ENCODE measurements at places on chromosomes 16 and 17.

DNA sequence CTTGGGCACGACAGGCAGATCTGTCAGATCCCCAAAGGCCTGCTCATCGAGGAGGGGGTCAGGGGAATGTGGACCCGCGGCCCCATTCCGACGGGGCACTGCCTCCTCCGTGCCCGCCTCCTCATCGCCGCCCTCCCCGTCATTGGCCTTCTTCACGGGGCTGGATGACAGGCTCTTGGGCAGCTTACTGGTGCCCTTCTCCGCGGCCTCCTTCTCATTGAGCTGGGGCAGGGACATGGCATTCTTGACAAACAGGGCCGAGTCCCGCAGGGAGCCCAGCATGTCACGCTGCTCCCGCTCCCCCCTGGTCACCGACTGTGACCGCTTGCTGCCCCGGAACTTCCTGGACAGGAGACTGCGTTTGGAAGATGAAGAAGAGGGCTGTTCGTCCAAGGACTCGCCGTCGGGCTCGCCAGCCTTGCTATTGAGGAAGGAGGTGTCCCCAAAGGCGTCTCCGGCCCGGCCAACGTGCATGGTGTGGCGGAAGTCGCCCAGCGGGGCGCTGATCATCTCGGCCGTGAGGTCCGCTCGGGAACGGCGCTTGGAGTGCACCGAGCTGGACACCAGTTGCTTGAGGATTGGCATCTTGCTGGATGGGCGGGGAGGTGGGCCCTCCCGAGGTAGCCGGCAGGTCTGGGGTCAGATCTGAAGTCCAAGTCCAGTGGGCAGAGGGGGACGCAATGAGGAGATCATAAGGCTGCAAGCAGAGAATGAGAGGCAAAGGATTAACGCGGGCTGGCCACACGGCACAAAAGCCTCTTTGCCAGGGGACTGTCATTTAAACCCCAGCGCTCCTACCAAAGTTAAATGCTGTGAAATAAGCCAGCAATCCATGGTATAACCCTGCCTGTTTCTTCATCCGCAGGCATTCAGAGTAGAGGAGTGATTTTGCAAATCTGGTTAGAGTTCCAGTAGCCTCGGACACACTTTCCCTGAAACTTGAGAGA is 24.5 kb upstream of the CPSF4L start:
- no peak for DNase-seq

GRCh38 chr16:78684030-78684611 is 584.7 kb downstream of the WWOX start:
- no peak for DNase-seq

DNA sequence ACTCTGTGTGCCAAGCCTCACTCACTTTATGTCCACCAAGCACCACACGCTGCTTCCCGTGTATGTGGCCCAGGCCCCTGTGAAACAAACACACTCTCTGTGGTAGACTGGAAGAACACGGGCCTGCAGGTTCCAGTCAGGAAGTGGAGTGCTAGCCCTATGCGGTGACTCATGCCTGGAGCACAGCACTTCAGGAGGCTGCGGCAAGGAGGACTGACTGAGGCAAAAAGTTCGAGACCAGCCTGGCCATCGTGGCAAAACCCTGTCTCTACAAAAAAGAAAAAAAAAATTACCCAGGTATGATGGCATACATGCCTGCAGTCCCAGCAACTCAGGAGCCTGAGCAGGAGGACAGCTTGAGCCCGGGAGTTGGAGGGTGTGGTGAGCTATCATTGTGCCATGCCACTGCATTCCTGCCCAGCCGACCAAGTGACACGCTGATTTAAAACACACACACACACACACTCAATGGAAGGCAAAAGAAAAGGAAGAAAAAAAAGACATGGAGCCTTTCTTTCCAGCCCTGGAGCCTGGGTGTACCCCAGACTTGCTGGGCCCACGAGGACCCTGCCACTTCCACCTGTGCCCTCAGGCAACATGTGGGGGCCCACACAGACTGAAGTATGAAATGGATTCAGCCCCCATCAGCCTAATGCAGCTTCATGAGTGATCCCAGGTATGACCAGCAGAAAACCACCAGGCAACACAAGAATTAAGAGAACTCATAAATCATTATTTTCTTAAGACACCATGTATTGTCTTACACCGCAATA is 126.6 kb downstream of the ANKRD11 start:
- peak; percentile 36 for DNase-seq

DNA sequence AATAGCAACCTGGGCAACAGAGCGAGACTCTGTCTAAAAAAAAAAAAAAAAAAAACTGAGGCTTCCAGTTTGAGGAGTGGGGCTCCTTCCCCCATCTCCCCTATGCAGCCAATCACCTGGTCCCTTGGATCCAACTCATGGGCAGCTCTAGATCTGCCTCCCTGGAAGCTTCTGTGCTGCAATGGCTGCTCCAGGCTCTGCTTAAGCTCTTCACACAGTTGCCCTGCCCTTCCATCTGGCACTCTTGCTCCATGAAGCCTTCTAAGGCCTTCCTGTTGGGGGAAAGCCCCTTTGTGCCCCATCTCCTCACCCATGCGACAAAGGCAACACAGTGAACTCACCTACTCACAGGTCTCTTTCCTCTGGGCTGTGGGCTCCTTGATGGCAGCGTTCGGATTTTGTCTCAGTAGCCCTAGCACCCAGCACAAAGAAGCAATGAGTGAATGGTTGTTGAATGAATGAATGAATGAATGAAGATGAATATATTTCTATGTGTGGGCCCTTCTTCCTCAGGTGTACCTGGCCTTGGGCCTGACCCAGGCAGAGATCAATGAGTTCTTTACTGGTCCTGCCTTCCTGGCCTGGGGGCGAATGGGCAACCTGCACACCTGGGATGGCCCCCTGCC is 1.9 kb downstream of the NAGLU start:
- no peak for DNase-seq

DNA sequence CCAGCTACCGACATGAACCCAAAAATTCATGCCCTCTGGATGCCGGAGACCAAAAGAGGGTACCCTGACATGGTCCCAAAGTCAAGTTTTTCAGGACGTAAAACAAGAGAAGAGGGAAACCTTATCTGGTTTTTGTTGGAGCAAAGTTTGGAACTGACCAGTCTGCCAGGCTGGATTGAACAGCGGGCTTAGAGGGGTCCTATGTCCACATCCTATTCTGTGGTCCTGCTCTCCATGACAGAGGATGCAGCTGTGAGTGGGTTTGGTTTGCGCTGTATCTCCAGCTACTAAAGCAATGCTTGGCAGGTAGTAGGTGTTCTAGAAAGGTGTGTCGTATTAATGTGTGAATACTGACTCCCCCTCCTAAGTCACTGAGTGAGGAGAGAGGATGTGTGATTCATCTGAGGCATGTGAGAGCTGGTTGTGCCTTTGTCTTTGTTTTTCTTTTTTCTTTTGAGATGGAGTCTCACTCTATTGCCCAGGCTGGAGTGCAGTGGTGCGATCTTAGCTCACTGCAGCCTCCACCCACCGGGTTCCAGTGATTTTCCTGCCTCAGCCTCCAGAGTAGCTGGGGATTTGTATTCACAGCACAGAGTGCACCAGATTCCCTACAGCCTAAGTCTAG is 31.0 kb downstream of the PMM2 start:
- DNase-seq = no peak

DNA sequence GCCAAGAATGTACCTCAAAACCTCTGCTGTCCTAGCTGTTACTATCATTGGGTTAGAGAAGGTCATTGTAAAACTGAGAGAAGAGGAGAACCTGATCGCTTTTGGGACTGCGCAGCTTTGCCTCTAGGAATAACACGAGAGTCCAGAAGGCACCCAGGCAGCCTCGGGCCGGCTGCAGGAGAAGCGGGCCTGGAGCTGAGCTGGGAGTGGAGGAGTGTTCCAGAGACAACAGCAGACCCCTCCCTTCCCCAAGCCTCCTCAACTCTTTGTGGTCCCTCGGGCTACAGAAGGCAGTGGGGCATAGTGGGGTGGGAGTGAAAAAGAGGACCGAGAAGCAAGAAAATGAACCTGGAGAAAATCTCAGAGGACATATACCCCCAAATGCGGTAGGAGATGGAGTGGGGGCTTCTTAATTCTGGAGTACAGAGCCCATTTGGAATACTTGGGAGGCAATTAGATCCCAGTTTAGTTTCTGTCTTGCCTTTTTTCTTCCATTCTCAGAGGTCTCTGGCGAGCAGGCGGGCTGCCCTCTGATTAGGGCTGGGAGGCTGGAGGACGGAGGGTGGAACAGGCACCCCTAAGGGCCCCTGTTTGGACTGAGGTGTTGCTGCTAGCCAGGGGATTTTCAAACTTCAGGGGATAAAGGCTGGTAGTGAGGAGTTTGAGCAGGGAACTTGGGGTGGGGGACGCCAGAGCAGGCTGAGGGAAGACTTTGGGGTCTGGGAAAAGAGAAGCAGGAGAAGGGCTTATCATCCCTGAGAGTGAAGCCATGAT is 13.3 kb upstream of the HOXB2 start:
- no peak for DNase-seq

DNA sequence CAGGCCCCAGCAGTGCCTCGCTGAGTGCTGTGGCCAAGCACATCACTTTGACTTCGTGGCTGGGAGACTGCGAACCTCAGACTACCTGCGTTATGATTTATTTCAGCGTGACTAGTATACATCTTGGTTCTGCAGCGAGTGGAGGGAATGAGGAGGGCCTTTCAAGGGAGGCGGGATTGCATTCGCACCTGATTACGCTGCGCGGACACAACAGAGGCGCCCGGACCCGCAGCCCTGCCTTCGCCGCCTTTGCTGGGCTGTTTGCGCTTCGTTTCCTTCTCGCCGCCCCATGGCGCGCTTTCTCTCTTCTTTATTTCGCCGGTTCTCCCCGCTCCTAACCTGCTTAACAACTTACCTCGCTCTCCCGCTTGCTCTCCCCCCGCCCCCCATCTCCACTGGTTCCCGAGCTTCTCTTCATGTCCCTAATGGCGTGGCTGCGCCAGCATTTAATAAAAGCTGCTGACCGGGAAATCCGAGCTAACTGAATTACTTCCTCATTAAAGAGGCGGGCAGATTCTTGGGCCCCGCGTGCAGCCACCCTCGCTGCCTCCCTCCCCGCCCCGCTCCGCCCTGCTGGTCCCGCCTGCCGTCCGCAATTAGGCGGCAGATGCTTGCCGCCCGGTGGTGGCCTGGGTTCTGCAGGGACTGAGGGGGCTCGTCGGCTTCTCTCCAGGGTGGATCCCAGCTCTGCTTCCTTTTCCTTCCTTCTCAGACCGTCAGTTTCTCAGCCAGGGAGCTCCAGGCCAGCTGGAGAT is 257.6 kb upstream of the SDK2 start:
- DNase-seq = peak; percentile 22

- DNase-seq = no peak
These were observed 18.7 kb downstream of the RHOT1 start for GRCh38 chr17:32161029-32161428.

DNA sequence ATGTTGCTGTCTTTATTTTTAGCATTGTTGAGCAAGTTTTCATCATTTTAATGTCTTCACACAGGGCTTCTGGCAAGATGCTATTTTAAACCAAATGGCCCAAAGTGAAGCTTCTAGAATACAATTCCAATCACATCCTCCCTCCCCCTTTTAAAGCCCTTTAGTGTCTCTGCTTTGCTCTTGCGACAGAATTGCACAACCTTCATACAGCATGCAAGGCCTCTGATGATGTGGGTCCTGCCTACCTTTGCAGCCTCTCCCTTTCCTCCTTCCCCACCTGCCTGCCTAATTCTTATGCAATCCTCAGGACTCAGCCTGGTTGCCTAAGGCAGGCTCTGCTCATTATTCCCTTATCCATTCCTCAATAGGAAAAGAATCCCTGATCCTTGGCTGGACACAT is 381.7 kb downstream of the SLC39A11 start:
- no peak for DNase-seq

- no peak for DNase-seq
These were observed 140.0 kb upstream of the HS3ST3A1 start for GRCh38 chr17:13741744-13742143.

DNA sequence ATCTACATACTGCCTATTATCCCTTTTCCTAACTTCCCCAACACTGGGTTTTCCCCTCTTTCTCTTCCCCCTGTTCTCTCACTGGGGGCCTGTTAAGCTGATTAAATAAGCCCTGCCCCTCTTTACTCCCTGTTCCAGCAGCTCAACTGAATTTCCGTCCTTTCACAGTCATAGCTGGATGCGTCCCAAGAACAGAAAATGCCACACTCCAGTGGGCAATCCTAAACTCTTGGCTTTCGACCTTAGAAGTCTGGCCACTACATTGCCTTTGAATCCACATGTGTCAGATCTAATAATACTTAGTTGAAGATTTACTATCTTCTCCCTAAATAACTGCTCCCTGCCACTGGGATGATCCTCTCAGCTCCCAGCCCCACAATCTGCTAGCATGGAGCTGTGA is 34.5 kb downstream of the KCNJ16 start:
- no peak for DNase-seq

DNA sequence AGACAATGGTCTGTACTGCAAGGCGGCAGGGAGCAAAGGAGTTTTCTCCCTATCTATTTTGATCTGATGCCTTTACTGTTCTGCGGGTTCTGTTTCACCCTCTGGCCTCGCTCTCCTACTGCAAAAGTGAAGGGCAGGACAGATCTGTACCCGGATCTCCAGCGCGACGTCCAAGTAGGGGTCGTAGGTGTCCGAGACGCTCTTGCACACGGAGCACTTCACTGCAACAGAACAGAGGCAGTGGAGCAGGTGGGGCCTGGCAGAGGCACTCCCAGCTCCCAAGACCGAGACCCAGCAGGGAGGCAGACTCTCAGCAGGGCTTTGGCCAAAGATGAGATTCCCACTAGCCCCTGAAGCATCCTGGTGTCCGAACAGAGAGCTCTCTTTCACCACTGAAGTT is 19.8 kb downstream of the USP36 start:
- DNase-seq = no peak

DNA sequence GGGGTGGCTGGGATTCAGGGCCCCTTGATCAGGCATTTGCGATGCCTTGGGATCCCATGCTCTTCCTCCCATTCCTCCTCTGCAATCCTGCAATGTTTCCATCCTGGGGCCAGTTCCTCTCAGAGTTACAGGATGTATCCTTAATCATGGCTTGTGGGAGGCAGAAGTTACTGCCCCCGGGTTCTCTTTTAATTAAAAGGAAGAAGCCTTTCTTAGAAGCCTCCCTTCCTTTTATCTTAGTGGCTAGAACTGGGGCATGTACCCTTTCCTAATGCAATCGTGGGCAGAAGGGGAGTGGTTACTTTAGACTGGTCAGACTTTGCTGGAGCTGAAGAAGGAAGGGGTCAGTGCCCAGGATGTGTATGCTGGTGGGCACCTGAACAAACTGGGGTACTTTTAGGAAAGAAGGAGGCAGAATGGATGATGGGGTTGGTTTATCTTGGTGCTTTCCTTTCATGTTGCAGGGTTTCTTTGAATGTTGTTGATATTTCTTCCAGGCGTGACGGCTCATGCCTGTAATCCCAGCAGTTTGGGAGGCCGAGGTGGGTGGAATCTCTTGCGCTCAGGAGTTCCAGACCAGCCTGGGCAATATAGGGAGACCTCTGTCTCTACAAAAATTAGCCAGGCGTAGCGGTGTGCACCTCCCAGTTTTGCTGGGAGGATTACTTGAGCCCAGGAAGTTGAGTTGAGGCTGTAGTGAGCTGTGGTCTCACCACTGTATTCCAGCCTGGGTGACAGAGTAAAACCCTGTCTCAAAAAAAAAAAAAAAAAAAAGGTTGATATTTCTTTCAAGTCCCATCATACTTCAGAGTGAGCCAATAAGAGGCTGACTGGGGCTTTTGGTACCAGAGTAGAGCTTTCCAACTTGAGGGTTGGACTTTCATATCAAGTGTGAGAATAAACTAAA is 13.2 kb upstream of the SPN start:
- no peak for DNase-seq

GRCh38 chr17:28957992-28958355 is 6.7 kb upstream of the PHF12 start:
- DNase-seq = no peak
